ENCODE measurements at places on chromosomes 4 and X. TPM values are rescaled to one million over a fixed set of nuclear protein-coding genes. Genes with fewer than 3 reads are reported as not detected.

DNA sequence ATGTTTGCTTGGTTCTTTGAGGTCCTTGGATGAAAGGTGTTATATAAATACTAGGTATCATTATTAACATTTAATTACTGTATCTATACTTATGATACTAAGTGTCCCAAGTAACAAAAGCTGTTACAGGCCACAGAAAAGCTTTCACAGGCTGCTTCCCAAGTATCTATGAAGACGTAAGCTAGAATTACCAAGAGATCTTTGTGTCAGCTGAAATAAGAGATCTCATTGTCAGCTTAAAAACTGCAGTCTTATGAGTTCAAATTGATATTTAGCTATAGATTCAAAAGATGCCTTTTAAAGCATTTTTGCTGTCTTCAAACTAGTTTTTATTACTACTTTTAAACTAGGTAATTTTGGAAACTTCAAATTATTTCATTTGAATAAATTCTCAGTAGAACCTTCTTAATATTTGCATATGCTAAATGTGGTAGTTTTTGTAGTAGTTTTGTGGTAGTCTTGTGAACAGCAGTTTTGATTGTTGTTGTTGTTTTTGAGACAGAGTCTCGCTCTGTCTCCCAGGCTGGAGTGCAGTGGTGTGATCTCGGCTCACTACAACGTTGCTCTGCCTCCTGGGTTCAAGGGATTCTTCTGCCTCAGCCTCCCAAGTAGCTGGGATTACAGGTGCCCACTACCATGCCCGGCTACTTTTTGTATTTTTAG is 170.0 kb upstream of the RPL34 start:
- no peak overlapping the region for H3K4me3 ChIP-seq
- no peaks in the 10 kb centered on the region for H3K27me3 ChIP-seq
- no peaks in the 10 kb centered on the region for H3K36me3 ChIP-seq
- no peak for DNase-seq

DNA sequence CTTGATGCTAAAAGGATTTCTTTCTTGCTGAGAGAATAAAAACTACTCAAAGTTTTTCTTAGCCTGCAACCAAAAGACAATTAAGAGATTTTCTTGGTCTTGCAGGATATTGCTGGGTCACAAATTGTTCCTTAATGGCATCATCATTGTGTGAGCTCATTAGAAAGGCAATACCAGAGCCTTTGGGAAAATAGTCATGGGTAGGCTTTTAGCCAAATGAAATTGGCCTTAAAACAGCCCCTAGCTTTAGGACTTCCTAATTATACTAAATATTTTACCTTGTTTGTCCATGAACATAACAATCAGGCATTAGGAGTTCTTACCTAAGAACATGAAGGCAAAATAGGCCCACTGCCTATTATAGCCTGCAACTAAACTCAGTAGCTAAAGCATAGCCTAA is 10.4 kb upstream of the FAM13A start:
- peaks cover 2% of the 10 kb centered on the region for H3K36me3 ChIP-seq
- peak overlapping the region; percentile 5 for H3K4me3 ChIP-seq
- no peaks in the 10 kb centered on the region for H3K27me3 ChIP-seq
- peak overlapping the region; percentile 62 for H3K27ac ChIP-seq
- peaks cover 10% of the 10 kb centered on the region for H3K4me1 ChIP-seq

GRCh38 chr4:114807357-114807756 is 208.8 kb downstream of the UGT8 start:
- no peak for DNase-seq
- peaks cover 6% of the 10 kb centered on the region for H3K36me3 ChIP-seq
- no peak overlapping the region for H3K4me3 ChIP-seq
- H3K4me1 ChIP-seq, result no peaks in the 10 kb centered on the region
- no peaks in the 10 kb centered on the region for H3K27me3 ChIP-seq
- H3K27ac ChIP-seq, result no peak overlapping the region

GRCh38 chr4:147312376-147313046 is 168.4 kb upstream of the EDNRA start:
- no peak overlapping the region for H3K4me3 ChIP-seq
- no peaks in the 10 kb centered on the region for H3K4me1 ChIP-seq
- H3K36me3 ChIP-seq, result no peaks in the 10 kb centered on the region
- no peak for DNase-seq

DNA sequence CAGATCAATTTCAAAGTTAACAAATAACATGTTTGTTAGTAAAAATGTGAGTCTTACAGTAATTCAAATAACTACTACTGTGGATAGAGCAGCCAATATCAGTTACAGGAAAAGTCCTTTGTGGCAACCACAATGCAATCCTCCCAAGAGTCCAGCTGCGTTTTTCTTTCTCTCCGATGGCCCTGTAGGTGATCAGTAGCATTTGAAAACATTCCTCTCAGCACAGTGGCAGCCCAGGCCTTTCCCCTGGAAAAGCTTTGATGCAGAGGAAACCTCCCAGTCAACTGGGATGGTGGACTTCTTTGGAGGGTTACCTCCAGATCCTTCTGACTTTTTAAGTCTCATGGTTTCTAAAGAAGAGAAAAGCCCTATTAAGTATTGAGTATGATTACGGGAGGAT is 18.0 kb upstream of the PDZD4 start:
- no peak for DNase-seq
- H3K4me3 ChIP-seq, result no peak overlapping the region
- H3K4me1 ChIP-seq, result peaks cover 4% of the 10 kb centered on the region
- H3K36me3 ChIP-seq, result no peaks in the 10 kb centered on the region
- H3K27me3 ChIP-seq, result no peaks in the 10 kb centered on the region

- H3K4me1 ChIP-seq, result no peaks in the 10 kb centered on the region
- H3K36me3 ChIP-seq, result no peaks in the 10 kb centered on the region
- peaks cover 3% of the 10 kb centered on the region for H3K27me3 ChIP-seq
Measured at GRCh38 chr4:55068522-55068921, 56.9 kb downstream of the KDR start.

DNA sequence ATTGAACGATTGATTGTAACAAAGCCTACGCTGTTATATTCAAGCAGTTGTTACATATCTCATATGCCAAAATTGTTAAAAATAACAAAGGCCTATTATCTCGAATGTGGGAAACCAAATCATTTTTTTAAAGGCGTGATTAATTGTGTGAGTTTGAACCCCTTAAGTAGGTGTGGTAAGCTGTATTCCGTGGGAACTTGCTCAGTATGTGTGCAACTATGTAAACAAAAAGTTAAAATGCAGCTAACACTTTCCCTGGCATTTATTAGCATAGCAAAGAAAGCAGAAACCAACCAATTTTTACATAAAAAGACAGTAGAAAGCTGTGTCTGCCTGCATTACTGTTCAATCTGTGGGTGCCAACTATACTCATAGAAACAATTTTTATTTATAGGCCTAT is 166.0 kb upstream of the HAND2 start:
- H3K4me3 ChIP-seq, result no peak overlapping the region
- no peak overlapping the region for H3K27ac ChIP-seq
- H3K27me3 ChIP-seq, result no peaks in the 10 kb centered on the region
- no peak for DNase-seq
- no peaks in the 10 kb centered on the region for H3K4me1 ChIP-seq
- H3K36me3 ChIP-seq, result no peaks in the 10 kb centered on the region

DNA sequence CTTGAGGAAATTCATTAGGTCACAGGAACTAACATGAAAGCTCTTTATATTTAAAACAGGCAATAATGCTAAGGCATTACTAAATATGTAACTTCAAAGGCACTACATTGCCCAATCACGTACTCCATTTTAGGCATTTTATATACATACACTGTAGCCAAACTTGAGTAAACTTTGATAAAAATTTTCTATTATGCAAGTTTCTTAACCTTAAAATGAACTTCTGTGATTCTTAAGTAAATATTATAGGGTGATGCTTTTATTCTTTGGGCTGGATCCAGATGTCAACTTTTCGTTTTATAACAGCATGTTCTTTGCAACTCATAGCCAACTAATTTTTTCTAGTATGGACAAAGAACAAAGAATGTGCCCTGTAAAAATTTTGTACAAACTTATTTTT is 28.3 kb upstream of the MAP9 start:
- no peak for DNase-seq
- H3K4me1 ChIP-seq, result no peaks in the 10 kb centered on the region
- no peaks in the 10 kb centered on the region for H3K27me3 ChIP-seq
- no peaks in the 10 kb centered on the region for H3K36me3 ChIP-seq

GRCh38 chr4:62252728-62253127 is 1052.6 kb downstream of the ADGRL3 start:
- no peak overlapping the region for H3K4me3 ChIP-seq
- H3K4me1 ChIP-seq, result no peaks in the 10 kb centered on the region
- no peaks in the 10 kb centered on the region for H3K36me3 ChIP-seq
- no peak for DNase-seq

- DNase-seq, result no peak
- H3K4me3 ChIP-seq, result no peak overlapping the region
Measured at GRCh38 chr4:129223945-129224344, 128.0 kb downstream of the C4orf33 start.

DNA sequence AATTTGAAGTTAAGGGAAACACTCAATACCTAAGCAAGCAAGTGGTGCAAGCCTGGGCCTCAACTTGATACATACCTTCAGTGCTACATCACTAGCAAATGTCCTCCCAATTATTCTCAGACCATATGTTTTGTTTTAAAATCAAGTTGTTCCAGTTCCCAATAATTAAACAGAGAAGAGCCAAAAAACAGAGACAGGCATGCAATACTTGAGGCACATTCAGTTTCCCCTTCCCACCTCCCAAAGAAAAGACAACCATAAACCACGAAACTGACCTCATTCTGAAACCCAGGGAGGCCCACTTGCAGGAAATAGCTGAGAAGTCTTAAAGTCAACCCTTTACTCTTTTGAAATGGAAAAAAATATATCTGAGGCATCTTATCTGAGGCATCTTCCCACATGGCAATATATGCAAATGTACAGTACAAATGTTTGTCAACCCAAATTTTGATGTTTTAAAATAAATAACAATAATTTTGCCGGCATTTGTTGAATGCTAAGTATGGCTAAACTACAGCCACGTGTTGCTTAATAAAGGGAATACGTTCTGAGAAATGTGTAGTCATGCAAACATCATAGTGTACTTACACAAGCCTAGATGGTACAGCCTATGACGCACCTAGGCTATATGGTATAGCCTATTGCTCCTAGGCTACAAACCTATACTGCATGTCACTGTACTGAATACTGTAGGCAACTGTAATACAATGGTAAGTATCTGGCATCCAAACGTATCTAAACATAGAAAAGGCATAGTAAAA is 147.5 kb downstream of the TSPAN5 start:
- peaks cover 45% of the 10 kb centered on the region for H3K4me1 ChIP-seq
- H3K36me3 ChIP-seq, result no peaks in the 10 kb centered on the region
- no peak for DNase-seq
- no peaks in the 10 kb centered on the region for H3K27me3 ChIP-seq

DNA sequence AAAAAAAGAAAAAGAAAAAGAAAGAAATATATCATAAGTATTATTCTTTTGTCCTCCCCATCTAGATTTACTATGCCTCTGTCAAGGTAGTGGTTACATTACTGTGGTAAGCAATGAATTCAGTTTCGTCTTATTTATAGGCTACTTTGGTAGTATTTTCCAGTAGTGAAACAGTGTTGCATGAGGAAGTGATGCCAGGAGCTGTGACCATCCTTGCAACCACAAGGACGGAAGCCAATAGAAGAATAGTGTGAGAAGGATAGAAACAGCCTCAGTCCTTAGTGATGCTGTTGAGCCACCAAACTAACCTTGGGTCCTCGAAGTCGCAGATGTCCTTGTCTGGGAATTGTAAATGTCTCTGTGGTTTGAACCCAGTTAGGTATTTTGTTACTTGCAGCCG is 328.5 kb downstream of the PPP3CA start:
- no peak overlapping the region for H3K27ac ChIP-seq
- H3K4me3 ChIP-seq, result no peak overlapping the region
- DNase-seq, result no peak
- no peaks in the 10 kb centered on the region for H3K27me3 ChIP-seq
- H3K4me1 ChIP-seq, result no peaks in the 10 kb centered on the region

The UGT8 gene
- total RNA-seq, result 0.98 TPM

The EXOC1L gene
- 0.83 TPM for total RNA-seq

The SORCS2 gene
- 29.5 TPM for total RNA-seq

The IBSP gene
- not detected for total RNA-seq

The KDR gene
- 2.0 TPM for total RNA-seq

The PDLIM3 gene
- 262 TPM for total RNA-seq

The PLAC8 gene
- 1.0 TPM for total RNA-seq

The FATE1 gene
- total RNA-seq, result not detected

The HTR2C gene
- not detected for total RNA-seq

The TCEAL6 gene
- not detected for total RNA-seq

The AKAP14 gene
- total RNA-seq, result not detected

The IRAK1 gene
- total RNA-seq, result 60.3 TPM

The H2BW2 gene
- not detected for total RNA-seq
